ENCODE measurements at places on chromosomes 5 and 9. TPM values are rescaled to one million over a fixed set of nuclear protein-coding genes. Genes with fewer than 3 reads are reported as not detected.

GRCh38 chr9:79952401-79952800 is 380.6 kb downstream of the TLE4 start:
- DNase-seq, result no peak

DNA sequence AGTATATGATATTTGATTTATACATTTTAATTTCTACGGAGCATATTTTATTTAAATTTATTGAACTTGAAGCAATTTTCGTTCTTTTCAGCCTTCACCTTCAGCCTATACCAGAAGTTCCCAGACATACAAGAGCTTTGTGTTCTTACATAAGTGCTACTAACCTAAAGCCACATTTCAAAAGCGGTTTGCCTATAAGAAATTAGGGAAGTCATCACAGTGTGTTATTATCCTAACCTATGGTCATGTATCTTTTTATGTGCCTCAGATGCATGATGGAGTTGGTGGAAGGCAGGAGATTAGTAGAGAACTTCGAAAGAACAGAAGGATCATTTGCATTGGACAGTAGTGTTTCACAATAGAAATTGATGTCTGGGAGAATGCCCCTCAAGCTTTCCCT is 3.1 kb downstream of the KIF2A start:
- DNase-seq, result no peak

Gene SLC36A2
- total RNA-seq, result 0.20 TPM

Gene PAPPA
- total RNA-seq, result 4.4 TPM

GRCh38 chr5:76144513-76145274 is 61.5 kb downstream of the SV2C start:
- DNase-seq, result no peak

- no peak for DNase-seq
These were observed 487.4 kb downstream of the IRX1 start for GRCh38 chr5:4082966-4083564.

GRCh38 chr9:29183971-29184370 is 1610.7 kb upstream of the C9orf72 start:
- DNase-seq, result no peak

Gene PIK3R1
- total RNA-seq, result 85.4 TPM

DNA sequence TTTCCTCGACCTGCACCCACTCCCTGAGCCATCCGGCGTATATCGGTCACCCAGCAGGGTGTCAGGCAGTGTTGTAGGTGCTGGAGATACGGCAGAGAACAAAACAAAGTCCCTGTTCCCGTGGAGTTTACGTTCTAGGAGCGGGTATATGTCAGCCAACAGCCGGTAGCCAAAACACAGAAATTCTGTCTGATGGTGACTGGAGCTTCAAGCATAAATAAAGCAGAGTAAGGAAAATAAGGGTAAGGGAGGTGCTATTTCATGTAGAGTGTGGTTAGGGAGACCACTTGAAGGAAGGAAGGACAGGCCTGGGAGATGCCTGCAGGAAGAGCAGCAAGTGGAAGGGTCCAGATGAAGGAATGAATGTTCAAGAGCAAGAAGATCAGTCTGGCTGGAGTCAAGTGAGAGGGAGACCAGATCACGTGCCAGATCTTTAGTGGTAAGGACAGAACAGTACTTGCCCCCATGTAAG is 783 bp upstream of the ZFR start:
- no peak for DNase-seq

GRCh38 chr5:2836133-2836532 is 84.7 kb upstream of the IRX2 start:
- no peak for DNase-seq

- DNase-seq, result no peak
These were observed 26.2 kb upstream of the SERINC5 start for GRCh38 chr5:80282054-80282453.

DNA sequence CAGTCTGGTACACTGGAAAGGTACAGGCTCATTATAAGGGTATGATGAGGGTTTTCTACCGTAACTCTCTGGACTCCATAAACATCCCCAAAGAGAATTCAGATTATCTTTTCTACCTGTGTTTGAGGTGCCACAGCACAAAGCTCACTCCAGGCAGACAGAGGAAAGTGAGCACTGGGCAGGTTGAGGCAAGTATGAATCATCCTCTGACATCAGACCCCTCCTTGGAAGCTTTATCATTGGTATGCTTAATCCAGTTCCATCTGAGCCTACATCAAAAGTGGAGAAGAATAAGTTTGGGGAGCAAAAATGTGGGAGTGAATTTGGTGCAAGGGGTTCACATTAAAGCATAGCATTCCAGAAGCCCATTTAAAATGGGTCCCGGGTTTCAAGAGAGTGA is 21.7 kb downstream of the C9orf152 start:
- DNase-seq, result no peak

GRCh38 chr5:6142353-6142752 is 236.0 kb downstream of the MED10 start:
- no peak for DNase-seq

Gene SEMA6A
- total RNA-seq, result 46.9 TPM

DNA sequence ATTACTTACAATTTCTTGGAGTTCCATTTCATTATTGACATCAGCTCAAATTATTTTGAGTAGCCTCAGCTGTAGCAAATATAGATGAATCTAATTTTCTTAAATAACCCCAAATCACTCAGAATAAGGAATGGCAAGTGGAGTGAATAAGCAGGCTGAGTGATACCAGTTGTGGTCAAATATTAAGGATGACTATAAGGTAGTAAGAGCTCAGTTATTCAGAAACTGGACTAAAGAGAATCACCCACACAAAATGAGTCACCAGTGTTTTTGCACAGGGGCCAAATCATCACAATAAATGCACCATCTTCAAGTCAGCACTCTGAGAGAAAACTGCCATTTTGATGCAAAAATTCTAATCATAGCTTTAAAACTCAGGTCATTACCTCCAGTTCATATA is 128.9 kb upstream of the TARS1 start:
- DNase-seq, result no peak

Gene UGT3A2
- total RNA-seq, result 21.4 TPM

DNA sequence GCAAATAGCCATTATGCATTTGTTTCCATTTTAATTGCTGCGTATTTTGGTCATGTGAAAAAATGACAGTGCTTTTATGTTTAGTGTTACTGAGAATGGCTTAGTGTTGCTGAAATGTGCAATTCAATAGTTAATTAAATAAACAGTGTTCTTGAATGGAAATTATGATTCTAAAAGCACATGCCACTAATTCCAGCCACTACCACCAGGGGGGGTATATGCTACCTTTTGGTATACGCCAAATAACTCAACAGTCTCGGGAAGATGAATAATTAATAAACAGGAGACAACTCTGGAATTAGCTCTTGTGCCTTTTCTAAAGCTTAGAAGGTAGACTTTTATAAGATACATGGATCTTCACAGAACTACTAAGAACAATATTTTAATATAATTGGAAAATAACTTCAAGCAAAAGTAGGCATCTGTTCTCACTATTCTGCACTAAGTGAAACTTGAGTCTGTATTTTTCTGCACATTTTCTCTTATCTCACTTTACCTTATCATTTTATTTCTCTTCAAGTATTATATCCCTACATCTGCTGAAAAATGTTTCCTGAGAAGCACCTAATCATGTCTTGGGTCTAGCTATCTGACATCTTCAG is 83.5 kb upstream of the MINAR2 start:
- DNase-seq, result no peak

Gene CKMT2
- total RNA-seq, result 20.3 TPM

Gene SERF1A
- 5.6 TPM for total RNA-seq

DNA sequence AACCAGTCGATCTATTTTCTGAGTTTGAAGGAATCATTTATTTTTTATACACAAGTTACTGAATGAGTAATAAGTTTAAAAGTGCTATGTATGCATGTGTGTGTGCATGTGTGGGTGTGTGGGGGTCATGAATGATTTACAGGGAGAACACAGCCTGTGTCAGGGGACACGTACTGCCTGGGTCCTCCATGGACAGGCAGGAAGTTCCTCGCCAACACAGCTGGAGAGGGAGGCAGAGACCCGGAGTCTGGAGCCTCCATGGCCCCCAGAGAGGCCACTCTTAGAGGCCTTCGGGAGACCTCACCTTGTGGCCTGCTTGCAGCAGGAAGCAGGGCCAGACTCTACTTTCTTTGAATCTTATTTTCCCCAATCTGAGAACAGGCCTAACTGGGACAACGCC is 144.7 kb downstream of the GABBR2 start:
- no peak for DNase-seq

DNA sequence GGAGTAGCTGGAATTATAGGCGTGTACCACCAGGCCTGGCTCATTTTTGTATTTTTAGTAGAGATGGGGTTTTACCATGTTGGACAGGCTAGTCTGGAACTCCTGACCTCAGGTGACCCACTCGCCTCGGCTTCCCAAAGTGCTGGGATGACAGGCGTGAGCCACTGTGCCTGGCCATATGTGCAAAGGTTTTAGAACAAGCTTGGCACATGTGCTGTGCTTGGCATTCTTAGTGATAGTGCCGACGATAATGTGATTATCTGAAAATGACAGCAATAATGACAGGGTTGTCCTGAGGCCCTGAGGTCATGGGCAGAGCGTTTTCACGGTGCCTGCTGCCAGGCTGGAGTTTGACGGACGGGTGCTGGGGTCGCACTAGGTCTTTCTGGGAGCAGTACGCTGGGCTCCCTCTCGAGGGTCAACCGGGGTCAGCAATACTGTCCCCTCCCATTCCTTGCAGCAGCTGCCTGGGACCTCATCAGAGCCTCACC is 42.6 kb downstream of the HMCN2 start:
- DNase-seq, result no peak

Gene ASB6
- total RNA-seq, result 8.3 TPM

DNA sequence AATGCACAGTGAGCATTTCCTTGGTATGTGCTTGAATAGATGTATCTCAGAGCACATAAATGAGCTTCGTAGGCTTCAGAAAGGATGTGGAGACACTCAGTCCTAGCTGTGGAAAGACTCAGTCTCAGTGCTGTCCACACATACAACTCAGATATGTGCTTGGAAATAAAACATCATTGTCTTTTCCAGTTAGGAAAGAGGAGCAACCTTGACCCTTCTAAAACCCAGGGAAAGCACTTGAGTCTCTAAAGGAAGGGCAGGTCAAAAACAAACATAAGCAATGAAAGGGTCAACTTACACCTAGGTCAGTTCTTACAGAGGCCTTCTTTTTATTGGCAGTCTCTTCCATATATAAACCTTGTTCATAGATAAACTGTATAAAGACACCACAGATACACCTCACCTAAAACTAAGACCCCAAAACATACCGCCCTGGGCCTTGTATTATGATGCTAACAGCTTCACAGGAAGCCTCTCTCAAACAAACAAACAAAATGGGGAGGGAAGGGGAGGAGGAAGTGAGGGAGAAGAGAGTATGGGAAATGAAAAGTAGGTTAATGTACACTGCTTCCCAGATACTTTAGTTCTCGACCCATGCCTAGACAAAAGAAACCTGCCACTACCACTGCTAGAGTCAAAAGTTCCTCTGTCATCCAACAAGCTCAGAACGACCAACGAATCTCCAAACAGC is 114.4 kb downstream of the UBAP2 start:
- DNase-seq, result no peak

GRCh38 chr5:2459251-2459650 is 292.2 kb downstream of the IRX2 start:
- DNase-seq, result peak; percentile 42

Gene FAM221B
- not detected for total RNA-seq

- no peak for DNase-seq
These were observed 2.1 kb downstream of the GTF3C4 start for GRCh38 chr9:132672413-132672690.

Gene PRLR
- 3.6 TPM for total RNA-seq

DNA sequence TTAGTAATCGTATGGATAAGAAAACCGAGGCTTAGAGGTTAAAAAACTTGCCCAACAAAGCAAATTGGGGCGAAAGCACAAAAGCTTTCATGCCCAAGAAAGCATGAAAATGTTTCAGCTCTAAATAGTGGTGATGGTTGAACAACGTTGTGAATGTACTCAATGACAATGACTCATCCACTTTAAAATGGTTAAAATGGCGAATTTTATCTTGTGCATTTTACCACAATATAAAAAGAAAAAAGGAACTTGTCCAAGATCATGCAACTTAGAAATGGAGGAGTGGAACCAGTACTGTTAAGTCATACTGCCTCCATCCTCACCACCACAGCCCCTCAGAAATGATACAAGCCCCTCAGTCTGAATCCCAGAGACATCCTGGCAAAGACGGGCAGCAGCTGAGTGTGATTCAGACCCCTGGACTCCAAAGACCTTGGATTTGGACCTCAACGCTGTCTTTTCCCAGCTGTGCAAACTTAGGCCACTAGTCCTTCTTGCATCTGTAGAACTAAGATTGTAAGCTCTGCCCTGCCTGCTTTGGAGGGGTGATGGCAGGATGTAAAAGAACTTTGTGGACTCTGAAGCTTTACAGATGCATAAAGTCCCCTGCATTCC is 158.4 kb downstream of the GABBR2 start:
- no peak for DNase-seq

Gene RORB
- total RNA-seq, result 0.39 TPM

DNA sequence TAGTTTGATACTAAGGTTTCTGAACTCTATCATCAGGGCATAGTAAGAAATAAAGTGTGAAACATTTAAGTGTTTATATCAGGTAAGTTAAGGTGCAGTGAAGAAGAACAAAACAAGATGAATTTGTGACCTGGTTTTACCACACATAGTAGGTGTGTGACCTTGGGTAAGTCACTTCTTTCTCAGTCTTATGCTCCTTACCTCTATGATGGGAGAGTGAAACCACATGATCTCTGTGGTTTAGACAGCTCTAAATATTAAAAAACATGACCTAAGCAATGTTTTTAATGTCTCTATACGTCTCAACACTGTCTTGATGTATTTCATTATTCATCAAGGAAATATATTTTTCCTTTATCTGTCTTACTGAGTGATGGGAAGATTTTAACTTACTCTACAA is 629.6 kb upstream of the DMAC1 start:
- no peak for DNase-seq

Gene BRINP1
- 0.59 TPM for total RNA-seq

DNA sequence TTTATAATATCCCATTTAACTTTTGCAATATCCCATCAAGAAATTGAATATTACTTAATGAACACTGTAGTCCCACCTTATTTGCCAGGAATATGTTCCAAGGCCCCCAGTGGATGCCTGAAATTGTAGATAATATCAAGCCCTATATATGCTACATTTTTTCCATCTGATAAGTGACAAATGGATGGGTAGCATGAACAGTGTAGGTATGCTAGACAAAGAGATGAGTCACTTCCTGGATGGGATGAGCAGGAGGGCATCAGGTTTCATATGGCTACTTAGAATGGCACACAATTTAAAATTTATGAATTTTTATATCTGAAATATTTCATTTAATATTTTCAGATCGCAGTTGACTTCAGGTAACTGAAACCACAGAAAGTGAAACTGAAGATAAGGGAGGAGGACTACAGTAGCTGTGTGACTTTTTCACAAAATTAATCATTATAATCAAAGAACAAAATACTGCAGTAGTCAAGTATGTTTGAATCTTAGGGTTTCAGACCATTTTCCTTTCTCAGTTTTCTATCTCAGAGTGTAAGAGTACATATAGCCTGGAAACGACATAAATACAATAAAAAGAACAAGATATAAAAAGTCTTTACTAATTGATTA is 636.4 kb upstream of the ARRDC3 start:
- no peak for DNase-seq

Gene C9orf152
- total RNA-seq, result 0.30 TPM
